ENCODE measurements at places on chromosomes 7 and 10. TPM values are rescaled to one million over a fixed set of nuclear protein-coding genes. Genes with fewer than 3 reads are reported as not detected.

- no peak for DNase-seq
These were observed 8.5 kb downstream of the AKR1B1 start for GRCh38 chr7:134450294-134451000.

Gene NET1
- 35.1 TPM for total RNA-seq

Gene CPXM2
- total RNA-seq: not detected

Gene ADRA2A
- total RNA-seq: not detected

- DNase-seq: no peak
These were observed 182.4 kb downstream of the TPK1 start for GRCh38 chr7:144653449-144653848.

Gene FFAR4
- total RNA-seq: not detected

DNA sequence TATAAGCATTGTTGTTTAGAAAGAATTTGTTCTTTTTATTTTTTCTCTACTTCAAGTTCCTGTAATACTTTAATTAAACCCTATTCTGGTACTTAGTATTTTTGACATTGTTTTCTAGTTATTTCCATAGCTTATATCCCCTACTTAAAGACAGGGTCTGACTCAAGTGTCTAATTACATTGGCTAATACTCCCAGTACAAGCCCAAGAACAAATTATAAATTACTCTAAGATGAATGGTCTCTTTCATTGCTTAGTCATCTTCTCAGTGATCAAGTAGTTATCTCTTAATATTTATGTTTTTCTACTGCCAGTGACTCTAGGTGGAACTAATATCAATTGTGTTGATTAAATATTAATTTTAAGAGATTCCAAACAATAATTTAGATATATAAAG is 21.6 kb downstream of the AHR start:
- no peak for DNase-seq

GRCh38 chr10:34862892-34863291 is 47.8 kb upstream of the PARD3 start:
- no peak for DNase-seq

- DNase-seq: no peak
These were observed 156.2 kb upstream of the LYZL1 start for GRCh38 chr10:29132551-29133111.

DNA sequence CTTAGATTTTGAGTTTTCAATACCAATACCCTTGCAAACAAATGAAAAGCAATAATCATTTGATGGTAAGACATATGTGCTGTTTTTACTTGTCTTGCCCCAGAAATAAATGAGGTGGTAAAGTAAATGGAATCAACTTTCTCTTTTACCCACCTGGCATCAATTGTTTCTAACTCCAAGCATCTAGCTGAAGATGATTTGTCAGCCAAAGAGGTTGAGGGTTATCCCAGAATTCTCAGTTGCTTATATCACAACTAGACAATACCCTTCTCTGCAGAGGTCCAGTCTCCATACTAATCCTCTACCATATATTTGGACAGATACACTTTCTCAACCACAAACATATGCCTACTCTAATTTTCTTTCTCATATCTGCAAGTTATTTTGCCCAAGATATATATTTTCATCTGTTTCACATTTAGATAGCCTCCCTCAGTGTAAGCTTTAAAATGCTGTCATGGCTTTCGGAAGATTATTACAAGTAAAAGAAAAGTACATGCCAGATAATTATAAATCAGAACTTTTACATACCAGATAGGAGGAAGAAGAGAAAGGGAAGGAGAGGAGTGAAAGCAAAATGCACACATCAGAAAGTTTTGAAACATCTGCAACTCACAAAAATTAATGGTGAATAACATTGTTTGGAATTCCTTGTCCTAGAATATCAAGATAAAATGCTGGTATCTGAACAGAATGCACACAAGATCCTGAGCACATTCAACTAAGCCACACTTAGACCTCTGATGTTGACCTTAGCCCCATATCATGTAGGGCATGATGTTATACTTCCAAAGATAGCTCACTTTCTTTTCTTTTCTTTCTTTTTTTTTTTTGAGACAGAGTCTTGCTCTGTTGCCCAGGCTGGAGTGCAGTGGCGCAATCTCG is 146.6 kb downstream of the REEP3 start:
- DNase-seq: no peak

DNA sequence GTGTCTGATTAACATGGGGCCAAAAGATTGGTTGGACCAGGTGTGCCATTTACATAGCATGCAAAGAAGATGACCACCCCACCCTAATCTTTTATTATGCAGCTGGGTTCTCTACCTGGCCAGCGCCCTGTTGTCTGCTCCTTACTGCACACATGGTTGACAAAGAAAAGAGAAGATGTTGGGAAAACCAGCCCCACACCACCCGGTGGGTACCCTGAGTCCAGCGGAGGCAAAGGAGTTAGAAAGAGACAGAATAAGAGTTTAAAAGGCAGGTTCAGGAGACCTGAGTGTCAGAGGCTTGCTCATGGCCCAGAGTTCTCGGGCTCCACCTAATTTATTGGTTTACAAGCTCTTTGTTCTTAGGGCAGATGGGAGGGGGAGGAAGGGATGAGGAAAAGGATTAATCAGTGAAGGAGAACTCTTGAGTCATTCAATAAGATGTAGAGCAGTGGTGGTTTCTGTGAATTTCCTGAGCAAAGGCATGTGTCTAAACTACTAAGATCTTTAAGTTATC is 24.1 kb upstream of the ABCA13 start:
- DNase-seq: no peak

- DNase-seq: no peak
These were observed 123.9 kb downstream of the CACNA2D1 start for GRCh38 chr7:82319674-82320118.

Gene SPDYE6
- not detected for total RNA-seq

DNA sequence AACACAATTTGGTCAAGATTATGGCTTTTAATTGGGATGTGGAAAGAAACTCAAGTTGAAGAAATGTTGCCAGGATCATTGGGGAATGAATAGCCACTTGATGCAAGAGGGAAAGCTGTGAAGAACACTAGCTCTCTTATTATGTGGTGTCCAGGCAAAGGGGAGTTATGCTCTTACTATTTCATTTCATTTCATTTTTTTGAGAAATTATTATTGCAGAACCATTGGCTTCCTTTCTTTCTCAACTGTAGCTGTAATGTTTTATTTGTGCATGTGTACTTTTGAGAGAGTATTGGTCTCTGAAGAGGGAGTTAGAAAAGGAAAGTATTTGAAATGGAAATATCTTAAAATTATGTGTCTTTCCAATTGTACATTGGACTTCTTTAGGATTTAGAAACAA is 312.6 kb upstream of the BMPER start:
- no peak for DNase-seq

DNA sequence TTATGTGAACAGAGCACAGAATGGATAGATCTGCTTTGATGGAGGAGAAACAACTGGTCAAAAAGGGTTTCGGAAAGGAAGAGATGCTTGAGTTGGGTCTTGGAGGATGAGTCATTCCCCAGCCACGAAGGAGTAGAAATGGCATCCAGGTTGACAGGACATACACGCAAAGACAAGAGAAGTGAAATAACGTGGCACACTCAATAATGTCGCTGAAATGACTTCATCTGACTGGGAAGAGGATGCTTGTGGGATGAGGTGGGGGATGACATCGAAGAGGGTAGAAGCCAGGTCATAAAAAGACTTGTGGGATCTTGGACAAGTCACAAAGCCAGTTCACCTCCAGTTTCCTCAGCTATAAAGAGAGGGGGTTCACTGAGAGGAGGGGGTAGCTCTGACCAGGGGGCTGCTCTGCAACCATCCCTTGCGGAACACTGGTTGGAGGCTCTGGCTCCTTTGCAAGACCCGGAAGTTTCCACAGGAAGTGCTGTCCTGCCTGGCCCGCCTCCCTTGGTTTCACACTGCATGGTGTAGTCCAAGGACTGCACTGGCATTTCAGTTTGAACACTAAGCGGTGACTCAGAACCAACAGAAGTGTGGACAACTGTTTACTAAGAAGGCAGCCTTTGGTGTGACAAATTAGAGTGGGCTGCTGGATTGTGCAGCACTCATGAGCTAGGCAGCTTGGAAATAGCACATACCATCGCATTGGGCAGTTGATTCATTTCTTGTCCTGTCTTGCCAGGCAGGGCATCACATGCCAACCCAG is 189.9 kb upstream of the ADO start:
- peak; percentile 63 for DNase-seq

Gene CYP2E1
- total RNA-seq: 0.33 TPM

Gene GLI3
- total RNA-seq: not detected

DNA sequence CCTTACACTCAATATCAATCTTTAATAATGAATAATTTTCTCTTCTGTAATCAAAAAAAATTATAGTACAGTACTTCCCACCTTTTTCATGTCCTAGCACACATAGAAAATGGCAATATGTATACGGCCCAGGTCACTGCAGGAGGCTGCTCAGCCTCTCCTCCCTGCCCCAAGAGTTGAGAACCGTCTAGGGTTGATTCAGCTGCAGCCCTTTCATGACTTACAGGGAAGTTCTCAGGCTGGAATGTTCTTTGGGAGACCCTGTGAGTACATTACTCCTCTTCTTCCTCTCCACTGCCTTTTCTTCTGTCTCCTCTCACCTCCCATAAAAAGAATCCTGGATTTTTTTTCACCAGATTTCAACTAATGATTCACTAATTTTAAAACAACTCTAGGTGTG is 180.0 kb downstream of the HDAC9 start:
- no peak for DNase-seq

Gene C7orf33
- total RNA-seq: not detected
